ENCODE measurements at places on chromosomes 12 and 14.

DNA sequence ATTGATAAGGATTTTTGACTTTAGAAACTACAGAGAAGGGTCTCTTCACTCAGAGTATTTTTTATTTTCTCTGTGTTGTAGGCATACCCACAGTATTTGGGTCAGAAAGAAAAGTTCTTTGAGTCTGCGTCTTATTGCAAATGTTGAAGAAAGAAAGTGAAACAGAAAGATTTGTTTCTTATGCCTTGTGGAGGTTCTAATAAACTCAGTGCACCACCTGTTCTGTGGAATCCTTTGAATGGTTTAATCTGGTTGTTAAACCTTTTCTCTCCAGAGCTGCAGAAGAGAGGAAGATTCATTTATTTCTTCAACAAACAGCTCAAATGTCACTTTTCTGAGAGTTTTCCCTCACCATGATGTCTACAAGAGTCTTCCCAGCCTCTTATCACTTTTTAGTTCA is 146.6 kb upstream of the PLEKHG7 start:
- no peak for DNase-seq

- DNase-seq, result peak; percentile 19
These were observed 58.4 kb downstream of the ATP2B1 start for GRCh38 chr12:89650239-89650638.

DNA sequence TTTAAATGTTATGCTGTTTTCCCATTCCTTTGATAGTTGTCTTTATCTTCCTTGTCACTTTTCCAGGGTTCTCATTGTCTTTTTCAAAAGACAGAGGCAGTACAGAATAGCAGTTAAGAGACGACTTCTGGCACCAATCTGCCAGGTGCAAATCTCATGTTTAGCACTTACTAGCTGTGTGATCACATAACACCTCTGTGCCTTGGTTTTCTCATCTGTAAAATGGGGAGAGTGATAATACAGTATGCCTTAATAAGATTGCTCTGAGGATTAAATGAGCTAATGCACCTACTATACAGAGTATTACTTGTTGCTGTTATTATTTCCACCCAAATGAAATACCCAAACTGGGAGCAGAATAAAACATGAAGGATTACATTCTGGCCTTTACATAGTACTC is 4.8 kb downstream of the GPR135 start:
- no peak for DNase-seq

DNA sequence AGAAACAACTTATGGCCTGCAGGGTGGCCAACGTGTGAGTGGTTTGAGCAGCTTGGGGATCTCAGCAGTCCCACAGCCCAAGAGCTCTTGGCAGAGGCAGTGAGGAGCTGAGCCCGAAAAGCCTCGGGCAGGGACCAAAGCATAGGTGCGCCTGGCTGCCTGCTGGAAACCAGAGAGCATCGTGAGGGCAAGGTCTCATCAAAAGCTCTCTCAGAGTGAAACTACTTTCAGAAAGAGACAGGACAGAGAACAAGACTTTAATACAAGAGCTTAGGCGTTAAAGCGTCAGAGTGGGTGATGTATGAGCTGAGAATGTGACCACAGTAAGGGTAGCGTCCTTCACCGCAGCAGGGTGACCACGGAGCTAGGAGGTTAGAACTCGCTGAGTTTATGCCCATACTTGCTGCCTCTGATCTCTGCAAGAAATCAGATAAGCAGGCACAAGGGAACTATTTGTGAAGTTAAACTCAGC is 30.8 kb downstream of the LGMN start:
- DNase-seq, result peak; percentile 47

GRCh38 chr12:122992386-122992785 is 11.9 kb downstream of the ARL6IP4 start:
- no peak for DNase-seq

DNA sequence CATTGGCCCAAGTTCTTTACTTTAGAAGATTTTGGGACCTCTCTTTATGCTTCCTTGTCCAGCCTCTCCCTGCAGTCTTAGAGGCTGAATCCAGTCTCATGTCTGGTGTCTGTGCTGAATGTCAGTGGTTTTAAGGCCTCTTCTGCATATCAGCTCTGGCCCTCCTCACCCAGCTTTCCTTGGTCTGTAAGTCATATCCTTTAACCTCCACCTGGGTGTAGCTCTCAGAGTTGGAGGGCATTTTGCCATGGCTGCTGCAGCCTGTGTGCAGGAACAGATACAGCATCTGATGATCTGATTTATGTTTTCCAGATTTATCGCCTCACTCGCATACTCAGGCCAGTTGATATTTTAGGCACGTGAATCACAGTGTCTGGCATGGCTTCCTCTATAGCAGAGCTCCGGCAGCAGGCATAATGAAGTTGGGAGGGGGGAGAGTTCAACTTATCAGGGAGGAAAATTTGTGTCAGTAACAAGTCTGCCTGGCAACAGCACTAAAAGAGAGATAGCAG is 335.0 kb downstream of the PCNX1 start:
- DNase-seq, result peak; percentile 86

DNA sequence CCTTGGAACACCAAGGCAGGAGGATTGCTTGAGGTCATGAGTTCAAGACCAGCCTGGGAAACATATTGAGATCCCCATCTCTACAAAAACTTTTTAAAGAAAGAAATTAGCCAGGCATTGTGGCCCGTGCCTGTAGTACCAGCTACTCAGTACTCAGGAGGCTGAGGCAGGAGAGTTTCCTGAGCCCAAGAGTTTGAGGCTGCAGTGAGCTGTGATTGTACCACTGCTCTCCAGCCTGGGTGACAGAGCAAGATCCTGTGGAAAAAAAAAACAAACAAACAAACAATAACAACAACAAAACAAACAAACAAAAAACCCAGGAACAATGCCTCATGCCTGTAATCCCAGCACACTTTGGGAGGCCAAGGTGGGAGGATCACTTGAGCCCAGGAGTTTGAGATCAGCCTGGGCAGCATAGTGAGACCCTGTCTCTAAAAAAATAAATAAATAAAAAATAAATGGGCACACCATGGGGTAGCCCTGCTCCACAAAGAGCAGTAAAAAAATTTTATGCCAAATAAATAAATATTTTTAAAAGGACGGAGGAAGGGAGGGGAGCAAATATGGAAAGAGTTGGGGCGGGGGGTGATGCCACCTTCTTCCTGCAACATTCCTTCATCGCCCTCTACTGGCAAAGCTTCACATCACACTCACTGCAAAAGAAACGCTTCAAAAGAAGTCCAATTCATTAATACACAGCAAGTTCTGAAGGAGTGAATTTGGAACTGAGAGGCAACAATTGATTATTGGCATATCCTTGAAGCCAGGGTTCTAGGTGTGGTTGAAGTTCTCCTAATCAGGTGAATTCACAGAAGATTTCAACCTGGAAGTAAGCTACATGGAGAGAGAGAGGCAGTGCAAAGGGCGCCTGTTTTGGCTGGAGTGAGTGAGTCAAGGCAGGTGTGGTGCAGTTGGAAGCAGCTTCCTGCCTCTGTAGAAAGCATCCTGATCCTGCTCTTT is 8.8 kb upstream of the GNPTAB start:
- peak; percentile 51 for DNase-seq

DNA sequence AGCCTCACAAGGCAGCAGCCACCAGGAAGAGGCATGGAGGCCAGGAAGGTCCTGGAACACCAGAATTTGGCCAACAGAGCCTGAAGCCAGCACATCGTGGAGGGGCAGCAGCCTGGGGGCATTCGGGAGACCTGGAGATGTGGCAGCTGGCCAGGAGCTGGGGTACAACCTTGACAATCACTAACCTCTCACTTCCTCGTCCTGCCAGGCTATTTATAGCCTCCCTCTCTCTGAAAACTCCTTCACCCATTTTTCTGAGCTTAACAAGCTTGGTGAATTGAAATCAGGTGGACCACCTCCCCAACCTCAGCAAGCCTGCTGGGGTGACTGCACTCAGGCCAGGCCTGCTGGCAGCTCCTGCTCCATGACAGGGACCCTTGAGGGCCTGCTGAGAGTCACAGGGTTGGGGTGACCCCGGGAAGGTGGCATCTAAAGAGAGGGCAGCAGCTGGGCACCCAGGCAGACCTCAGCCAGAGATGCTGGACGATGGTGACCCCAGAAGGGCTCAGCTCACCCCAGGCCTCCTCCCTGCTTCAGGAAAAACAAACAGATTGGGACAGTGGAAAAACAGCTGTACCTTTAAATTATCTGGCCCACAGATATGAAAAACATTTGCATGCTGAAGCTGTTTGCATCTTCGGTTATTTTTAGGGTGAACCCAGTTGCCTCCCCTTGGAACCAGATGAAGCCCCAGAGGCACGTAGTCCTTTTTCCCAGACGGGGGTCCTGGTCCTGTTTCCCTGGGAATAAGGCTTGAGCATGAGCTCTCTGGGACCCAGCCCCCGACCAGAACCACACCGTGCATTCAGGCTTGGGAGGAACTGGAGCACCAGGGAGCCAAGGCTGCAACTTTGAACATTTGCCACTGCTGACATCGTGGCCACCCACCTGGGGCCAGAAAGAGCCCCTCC is 67.0 kb downstream of the PITPNM2 start:
- no peak for DNase-seq

- DNase-seq, result no peak
These were observed 143.7 kb upstream of the DIO2 start for GRCh38 chr14:80354860-80355581.

DNA sequence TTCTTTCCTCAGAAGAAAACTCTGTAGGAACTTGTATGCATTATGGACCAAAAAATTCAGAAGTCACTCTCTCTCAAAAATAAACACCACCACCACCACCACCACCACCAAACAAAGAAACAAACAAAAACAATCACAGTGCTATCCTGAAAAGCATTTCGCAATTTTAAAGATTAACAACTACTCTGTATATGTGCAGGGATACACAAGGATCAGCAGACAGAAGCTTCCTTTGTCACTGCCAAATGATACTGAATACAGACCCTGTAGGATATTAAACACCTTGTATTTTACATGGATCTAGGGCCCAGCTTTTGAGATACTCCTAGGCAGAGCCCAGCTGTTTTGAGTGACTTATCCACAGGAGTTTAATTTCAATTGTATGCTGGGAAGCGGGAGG is 31.7 kb downstream of the ATP2B1 start:
- DNase-seq, result no peak

GRCh38 chr14:53306267-53306721 is 153.2 kb upstream of the DDHD1 start:
- DNase-seq, result peak; percentile 57

Data from amniotic epithelial cell (primary cell).